Fibroblast of pulmonary artery (primary cell): ENCODE measurements at places on chromosomes 4 and X.

DNA sequence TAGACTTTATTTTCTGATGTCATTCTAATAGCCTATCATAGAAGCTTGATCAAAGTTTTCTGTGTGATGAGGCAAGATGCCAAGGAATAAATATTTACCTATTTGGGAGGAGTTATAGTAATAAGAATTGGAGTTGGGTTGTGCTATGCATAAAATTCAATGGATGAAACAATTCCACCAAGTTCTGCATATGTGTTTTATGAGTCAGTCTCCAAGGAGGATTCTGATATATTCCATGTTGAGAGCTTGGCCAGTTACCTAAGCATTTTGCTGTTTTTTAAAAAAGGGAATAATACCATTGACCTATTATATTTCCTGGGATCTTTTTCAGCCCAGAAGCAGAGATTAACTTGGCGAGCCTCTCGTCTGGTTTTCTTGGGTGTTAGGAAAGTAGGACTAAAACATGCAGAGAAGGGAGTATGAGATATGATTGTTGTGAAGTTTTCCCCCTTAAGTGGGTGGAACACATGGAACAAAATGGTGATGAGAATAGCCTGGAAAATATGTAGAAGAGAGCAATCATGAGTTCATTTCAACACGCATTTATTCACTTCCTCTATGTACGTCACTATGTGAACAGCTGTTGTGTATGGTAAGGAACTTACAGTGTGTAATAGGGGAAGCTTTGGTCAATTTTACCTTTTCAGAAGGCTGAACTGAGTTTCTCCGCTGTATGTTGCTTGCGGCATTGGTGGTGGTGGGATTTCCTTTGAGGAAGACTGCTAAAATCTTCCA, 39.2 kb downstream of the POLA1 start:
- peak; percentile 22 for DNase-seq

DNA sequence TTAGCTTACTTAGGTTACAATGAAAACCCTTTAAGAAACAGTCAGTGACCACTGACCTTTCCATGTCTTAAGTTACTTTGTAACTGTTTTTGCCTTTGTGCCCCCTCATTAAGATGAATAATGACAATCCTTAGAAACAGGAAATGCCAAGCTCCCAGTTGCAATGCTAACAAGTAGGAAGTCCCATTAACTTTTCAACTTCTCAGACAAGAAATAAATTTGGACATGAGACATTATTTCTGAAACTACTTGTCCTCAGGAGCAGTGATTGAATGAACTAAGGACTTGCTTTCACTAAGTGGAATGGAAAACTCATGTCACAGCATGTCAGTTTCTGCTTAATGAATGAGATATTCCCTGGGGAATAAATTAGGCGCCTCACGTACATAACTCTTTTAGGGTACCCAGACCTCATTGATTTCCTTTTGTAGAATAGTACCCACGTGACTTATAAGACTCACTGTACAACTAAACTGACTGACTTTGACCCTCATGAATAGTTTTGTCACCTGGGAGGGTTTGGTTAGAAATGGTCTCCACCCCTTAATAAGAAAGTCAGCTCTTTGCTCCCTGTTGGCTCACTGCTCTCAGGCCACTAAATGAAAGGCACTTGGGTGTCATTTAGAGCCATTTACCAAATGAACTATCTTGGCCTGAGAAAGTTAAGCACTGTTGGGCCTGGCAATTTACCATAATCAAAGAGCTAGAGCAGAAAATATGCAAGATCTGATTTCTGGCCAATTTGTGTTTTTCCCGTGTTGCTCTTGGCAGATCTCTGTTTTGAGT, 383.9 kb downstream of the RPA4 start:
- peak; percentile 6 for DNase-seq

DNA sequence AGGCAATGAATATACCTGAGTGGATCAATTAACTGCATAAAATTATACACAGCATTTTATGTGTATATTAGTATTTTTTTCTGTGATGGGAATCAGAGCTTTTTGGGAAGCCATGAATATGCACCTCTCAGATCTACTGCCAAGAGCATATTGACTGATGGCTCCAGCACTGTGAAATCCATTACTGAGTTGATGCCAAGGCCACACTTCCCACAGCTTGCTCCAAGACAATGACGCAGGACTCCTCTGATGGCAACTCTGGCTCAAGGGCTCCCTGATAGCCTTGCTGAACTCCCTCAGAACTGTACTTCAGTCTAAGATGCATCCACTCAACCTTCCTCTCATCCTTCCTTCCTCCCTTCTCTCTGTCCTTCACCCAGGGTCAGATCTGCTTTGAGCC, 82.7 kb downstream of the OTC start:
- DNase-seq: no peak

GRCh38 chr4:76706581-76706980, 191.4 kb downstream of the SOWAHB start:
- no peak for DNase-seq
